ENCODE measurements at places on chromosomes 11 and 22.

- DNase-seq = no peak
Observed at GRCh38 chr11:77074626-77075221, 8.0 kb downstream of the CAPN5 start.

DNA sequence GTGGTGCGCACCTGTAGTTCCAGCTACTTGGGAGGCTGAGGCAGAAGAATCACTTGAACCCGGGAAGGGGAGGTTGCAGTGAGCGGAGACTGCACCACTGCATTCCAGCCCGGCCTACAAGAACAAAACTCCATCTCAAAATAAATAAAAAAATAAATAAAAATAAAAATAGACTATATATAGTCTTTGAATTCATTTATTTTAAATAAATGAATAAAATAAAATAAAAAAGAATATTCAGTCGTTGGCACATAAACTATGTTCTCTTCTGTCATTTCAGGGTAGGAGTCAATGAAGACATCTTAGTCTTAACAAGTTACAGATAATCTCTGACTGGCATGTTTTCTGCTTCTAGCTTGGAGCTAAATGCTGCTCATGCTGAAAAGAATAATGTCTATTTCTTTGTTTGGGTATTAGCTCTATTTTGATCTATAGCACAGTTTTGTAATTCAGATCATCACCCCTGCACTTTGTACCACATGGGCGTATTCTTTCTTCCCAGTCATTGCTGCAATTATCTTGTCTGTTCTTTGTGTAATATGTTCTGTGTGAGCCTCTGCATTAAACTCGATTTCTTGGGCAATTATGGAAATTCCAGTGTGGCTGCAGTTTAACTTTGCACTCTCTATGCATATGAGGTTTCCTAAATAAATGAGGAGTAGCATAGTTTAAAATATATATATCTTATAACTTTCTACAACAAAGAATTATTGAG lies 1.4 kb upstream of the MS4A14 start:
- no peak for DNase-seq

GRCh38 chr22:29772170-29772641 lies 5.0 kb downstream of the UQCR10 start:
- DNase-seq = no peak

DNA sequence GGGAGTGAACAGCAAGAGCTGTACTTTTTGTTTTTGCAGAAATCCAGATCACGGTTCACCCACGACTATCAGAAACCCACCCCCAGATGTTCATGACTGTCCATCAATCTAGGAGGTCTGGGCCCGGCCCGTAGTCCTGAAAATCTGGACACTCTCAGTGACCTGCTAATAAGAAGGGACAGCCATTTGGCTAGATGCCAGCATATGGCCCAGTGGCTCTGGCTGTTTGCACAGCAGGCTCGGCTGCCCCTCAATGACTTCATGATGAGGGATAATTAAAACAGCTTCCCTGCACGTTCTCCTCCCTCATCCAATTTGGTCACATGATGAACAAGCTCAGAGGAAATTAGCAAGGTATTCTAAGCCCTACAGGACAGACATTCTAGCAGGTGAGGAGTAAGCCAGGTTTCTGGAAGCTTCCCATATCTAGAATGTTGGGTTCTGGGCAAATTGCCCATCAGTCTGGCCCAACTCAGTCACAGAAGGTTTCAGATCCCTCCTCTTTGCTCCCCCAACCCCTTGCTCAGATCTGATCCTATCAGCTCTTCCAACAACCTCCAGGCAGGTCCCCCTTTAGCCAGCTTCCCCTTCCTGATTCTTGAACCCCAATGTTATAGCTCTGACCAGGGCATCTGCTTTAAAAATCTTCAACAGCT lies 397.3 kb downstream of the SHANK2 start:
- DNase-seq = no peak

DNA sequence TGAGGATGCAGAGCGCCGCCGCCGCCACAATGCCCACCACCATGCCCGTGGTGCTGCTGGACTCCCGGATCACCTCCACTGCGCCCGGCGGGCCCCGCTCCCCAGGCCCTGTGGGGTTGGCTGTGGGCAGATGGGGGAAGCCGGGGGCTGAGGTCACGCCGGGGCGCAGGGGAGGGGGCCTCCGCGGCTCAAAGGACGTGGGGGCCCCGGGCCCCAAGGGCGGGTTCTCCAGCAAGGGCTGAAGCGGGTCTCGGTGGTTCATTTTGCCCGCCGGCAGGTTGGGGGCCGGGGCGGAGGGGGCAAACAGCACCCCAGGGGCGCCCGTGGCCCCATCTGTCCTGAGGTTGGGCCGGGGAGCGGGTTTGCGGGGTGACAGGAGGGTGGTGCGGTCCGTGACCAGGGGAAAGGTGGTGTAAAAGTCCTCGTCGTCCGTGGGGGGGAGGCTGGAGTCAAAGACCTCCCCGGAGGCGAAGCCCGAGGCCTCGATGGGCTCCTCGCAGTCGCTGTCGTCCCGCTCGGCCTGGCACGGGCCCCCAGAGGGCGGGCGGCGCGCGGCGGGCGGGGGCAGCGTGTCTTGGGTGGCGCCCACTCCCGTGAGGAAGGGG lies 16.5 kb downstream of the SLC22A12 start:
- no peak for DNase-seq

DNA sequence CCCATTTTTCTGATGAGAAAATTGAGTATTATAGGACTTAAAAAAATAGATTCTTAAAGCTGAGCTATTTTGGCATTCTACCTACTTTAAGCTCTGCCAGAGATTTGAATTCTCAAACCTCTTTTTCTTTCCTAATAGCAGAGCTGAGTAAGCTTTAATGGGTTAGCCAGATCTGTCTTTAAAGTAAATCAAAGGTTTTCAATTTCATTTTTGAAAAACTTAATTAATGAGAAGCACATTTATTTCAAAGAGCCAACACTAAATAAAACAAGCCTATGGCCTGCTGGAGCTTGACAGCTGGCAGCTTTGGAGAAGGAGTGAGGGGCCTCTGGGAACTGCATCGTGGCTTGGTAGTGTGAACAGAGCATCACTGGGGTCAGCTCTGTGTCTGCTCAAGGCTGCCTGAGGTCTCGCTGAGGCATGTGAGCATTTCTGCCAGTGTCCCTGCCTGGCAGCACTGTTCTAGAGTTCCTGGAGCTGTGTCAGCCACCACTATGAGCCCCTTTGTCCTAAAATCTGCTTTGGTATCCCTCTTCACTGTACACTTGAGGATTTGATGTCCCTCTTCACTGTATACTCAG lies 50.4 kb upstream of the PRSS23 start:
- no peak for DNase-seq

DNA sequence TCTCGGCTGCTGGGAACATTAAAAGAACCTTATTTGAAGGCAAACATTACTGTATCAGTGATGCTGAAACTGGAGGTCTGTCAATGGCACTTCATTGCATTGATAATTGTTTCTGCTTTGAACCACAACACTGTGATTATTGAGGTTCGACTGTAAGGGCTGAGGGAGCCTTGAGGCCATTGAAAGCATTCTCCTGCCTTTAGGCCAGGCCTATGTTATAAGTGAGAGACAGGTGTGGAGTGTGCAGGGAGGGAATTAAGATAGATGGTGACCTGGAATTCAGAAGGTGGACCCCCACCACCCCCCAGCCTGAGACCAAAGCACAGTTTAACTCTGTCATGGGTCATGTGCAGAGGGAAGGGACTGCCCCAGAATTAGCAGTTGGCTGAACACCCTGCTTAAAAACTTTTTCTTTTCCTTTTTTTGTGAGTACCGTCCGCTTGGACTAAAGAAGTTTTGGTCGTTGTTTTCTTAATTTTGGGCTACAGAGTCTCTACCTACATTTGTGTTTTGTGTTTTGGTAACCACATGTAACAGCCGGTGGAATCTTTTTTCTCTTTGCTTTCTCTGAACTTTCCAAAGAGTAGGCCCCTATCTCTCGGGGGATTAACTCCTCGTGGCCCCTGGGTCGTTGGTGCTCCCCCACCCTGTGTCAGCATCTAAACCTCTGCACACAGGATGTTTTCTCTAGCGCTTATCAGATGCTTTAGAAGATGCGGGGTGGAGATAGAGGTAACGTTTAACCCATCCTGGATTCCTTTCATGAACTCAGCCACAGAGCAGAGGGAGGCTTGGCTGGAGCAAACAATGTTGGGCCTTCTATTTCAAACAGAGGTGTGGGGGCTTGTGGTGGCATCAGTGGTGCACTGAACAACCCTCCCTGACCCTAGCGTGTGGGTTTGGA lies 43.7 kb downstream of the ZBTB16 start:
- DNase-seq = no peak

- no peak for DNase-seq
Observed at GRCh38 chr11:23556163-23556750, 696.0 kb upstream of the CCDC179 start.

- DNase-seq = no peak
Observed at GRCh38 chr22:38208551-38208968, 6.8 kb downstream of the MAFF start.

DNA sequence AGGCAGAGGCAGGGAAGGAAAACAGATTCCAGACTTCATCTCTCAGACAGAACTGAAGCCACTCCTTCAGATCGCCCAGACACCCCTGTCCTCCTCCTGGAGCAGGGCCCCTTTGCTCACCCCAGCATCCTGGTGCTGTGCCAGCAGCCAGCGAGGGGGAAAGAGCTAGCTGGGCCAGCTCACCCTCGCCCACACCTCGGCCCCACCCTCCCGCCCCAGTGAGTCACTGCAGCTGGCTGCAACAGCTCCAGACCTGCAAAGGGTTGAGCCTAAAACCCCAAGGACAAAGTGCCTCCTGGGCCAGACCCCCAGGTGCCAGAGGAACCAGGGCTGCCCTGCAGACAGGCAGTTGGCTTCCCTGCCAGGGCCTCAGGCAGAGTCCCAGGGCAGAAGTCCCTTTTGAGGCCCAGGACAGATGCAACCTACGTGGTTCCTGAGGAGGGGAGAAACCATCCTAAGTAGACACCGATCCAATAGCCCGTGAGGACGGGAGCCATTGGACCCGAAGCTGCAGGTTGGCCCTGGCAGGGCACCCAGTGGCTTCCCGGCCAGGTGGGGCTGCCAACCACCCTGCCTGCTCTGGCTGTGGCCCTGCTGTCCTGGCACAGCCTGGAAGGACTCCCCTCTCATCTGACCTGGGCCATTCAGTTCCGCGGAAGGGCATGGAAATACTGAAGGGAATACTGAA lies 7.2 kb downstream of the AHNAK start:
- peak; percentile 76 for DNase-seq

DNA sequence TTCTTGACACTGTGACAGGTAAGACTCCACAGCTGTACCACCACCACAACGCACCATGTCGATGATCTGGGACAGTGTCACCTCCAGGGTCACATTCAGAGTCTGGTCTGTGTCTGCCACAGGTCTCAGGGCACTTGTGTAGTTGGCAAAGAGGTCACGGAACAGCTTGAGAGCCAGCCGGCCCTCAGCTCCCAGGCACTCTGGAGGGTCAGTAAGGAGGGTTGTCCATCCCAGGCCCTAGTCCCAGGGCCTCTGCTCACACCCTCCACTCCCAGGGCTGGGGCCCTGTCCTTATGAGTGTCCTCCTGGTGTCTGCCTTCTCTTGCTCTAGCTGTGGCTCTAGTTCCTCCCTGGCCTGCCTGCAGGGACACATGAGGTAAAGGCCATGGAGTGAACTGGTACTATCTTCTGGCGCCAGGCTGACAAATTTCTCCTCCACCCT lies 1.4 kb downstream of the CHRNA10 start:
- no peak for DNase-seq

DNA sequence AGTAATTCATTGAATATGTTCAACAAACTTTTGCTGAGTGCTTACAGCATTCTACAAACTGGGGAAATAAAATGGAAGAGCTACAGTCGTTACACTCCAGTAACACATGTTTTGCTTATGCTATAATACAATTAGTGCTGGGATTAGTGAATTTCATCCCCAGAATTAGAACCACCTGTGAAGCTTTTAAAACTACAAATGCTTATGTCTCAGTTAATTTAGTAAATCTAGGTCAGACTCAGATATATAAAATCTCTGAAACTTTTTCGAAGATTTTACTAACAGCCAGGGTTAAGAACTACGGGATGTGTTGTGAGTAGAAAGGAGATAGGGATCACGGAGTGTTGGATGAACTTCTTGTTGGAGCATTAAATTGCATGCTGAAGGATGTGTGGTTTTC lies 33.7 kb upstream of the EED start:
- no peak for DNase-seq

DNA sequence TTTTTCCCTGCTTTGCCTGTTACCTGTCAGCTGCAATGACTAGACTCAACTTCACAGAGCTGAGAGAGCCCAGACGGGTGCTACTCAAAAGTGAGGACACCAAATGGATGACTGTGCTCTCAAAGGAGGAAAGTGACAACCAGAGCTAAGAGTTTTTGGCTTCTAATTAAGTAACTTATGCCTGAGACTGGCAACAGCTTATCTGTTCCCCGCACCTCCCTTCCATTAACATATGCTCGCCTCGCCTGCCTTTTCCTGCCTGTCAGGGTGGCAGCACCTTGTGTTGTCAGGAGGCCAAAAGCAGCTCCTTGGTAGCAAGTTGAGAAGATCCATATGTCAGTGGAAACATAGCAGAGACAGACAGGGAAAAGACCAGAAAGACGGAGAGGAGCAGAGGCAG lies 573.9 kb upstream of the KIRREL3 start:
- DNase-seq = no peak

GRCh38 chr11:86803136-86804045 lies 3.0 kb downstream of the PRSS23 start:
- DNase-seq = no peak

DNA sequence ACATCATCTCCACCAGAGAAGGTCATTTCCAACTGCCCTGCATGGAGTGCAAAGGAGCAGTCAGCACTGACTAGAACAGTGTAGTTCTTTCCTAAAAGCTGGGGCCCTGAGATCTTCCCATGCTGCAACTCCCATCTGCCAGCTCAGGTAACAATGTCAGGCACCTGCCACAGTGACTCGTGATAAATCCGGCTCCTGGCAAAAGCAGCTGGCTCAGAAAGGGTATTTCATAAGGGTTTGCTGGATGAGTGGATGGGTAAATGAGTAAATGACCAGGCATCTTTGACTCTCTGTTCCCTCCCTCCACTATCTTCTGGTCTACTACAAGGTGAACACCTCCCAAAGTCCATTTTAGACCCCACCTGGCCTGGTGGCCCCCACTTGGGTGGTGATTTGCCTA lies 403.6 kb downstream of the NXPE2 start:
- no peak for DNase-seq

- DNase-seq = no peak
Observed at GRCh38 chr11:42315846-42316245, 856.4 kb upstream of the LRRC4C start.

DNA sequence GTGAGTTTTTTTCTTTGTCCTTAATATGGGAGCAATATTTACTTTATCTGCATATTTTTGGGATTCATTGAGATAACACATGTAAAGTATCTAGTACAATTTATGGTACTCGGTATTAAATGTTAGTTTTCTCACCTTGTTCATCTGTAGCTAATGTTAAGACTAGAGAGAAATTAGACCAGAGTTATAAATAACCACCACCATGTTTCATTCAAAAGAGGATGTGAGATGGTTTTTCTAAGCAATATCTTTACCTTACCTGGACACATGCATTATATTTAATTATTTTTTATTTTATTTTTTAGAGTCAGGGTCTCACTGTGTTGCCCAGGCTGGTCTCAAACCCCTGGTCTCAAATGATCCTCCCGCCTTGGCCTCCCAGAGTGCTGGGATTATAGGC lies 18.4 kb downstream of the ARHGAP42 start:
- DNase-seq = no peak
